Neuronal stem cell (in vitro differentiated cells): ENCODE measurements at places on chromosomes 12 and 14.
A peak's percentile ranks its signal among the peaks of the same experiment; 100 is the strongest.

DNA sequence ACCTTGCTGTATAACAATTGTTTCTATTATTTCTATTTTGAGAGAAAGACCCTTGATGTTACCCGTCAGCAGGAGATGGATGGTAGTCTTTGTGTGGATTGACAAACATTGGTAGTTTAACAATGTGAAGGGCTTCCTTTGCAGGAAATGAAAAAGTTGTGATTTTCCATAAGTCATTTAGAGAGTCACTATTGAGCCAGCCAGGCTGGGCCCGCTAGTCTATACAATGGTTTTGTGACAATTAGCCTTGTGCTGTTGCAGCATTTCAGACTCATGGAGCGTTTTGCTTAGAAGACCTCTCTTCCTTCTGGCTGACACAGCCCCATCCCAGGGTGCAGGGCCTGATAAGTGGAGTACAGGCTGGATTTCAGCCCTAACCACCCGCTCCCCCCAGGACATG, 18.3 kb upstream of the SLC38A2 start:
- no peak for DNase-seq

DNA sequence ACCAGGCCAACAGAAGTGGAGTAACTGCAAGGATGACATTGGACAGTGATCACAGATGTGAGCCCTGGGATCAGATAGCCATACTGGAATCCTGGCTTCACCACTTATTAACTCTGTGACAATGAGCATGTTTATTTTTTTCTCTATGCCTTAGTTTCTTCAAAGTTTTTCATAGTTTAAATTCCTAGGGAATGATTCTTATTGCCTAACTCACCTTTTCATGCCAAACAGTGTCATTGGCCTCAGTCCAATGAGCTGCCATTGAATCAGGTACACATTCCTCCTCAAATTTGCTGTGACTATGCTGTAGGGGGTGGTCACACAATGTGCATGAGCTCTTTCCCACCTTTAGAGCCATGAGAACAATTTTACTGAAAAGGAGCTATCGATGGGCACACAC, 342.3 kb downstream of the SYT1 start:
- no peak for DNase-seq

DNA sequence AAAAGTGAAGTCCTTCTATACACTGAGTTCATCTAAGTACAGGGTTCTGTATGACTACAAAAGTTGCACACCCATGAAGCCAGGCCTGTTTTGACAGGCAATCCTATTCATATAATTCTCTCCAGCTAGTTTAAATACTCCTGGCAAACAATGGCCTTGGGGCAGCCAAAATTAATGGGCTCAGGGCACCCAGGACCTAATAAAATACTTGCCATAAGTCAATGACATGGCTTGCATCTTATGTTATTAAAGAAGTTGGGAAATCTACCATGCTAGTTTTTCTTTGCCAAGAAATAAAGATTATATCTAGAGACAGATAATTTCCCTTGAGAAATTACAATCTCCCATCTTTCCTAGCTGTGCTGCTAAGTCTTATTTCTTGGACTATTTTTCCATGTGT, 11.1 kb upstream of the TMTC1 start:
- DNase-seq: no peak

GRCh38 chr12:90331262-90331661, 622.6 kb upstream of the ATP2B1 start:
- DNase-seq: no peak

DNA sequence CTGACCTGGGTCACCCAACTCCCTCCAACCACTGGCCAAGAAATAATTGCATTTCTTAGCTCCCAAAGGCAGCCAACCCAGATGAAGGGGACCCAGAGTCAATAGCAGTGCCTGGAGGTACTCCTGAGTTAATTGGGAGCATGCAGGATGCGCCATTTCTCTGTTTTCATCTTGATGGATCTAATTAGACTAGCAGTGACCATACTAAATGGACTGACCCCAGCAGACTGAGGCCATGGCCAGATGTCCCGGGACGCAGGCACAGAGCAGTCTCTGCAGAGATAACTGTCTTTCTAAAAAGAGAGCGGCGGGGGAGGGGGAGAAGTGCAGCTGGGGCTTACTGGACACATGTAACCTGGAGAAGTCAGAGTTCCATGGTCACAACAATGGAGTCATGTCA, 53.2 kb upstream of the CMKLR1 start:
- DNase-seq: no peak

GRCh38 chr12:70353780-70354660, 12.1 kb upstream of the KCNMB4 start:
- no peak for DNase-seq

GRCh38 chr12:100553936-100554335, 19.5 kb upstream of the GAS2L3 start:
- DNase-seq: no peak

DNA sequence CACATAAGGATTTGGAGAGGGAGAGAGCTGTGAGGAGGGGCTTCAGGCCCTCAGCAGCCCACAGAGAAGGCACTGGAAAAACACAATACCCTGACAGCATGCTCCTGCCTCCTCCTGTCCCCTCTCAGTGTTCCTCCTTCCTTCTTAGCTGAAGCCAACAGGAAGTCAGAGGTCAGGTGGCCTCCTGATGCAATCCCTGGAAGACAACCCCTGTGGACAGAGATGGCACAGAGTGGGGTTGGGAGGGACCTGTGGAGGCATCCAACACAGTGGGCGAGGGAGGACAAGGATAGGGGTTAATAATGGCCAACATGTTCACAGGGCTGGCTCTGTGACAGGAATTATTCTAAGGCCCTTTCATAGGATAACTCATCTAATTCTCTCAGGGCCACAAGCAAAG, 15.4 kb upstream of the IFI27L2 start:
- no peak for DNase-seq

GRCh38 chr12:29032446-29032845, 116.6 kb upstream of the FAR2 start:
- no peak for DNase-seq

DNA sequence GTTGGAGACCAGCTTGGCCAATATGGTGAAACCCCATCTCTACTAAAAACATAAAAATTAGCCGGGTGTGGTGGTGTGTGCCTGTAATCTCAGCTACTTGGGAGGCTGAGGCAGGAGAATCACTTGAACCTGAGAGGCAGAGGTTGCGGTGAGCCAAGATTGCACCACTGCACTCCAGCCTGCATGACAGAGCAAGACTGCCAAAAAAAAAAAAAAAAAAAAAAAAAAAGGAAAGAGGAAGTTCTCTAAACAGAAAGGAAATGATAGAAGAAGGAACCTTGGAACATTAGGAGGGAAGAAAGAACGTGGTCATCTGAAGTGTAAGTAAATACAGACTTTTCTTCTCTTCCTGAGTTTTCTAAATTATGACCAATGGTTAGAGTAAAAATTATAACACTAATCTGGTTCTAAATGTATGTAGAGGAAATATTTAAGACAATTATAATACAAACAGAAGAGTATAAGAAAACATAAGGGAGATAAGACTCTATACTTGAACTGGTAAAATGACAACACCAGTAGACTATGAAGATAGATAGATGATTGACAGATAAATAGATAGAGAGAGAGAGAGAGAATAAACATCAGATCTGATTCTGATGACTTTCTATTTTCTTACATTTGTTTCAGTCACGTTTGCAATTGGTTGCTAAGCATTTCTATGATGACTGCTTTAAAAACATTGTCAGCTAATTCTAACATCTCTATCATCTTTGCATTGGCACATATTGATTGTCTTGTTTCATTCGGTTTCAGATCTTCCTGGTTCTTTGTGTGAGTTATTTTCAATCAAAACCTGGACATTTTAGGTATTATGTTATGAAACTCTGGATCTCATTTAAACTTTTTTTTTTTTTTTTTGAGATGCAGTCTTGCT, 12.9 kb upstream of the CORO1C start:
- no peak for DNase-seq

- no peak for DNase-seq
Observed at GRCh38 chr12:40181490-40181889, 43.3 kb upstream of the LRRK2 start.

DNA sequence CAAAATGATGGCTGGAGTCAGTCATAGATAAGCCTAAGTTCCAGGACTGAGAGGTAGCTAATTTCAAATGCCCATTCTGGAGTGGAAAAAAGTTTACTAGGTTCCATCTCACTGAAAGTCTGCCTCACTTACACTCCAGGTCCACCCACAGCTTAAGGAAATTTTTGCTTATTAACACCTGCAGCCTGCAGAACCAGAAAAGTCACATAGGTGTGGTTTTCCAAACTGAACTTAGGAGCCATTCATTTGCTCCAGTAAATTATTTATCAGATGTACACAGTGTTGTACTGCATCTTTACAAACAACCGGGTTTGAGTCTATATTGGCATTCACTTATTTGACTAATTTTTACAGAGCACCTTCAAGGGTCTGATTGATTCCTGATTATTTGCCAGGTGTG, 157.4 kb upstream of the ARID2 start:
- no peak for DNase-seq

DNA sequence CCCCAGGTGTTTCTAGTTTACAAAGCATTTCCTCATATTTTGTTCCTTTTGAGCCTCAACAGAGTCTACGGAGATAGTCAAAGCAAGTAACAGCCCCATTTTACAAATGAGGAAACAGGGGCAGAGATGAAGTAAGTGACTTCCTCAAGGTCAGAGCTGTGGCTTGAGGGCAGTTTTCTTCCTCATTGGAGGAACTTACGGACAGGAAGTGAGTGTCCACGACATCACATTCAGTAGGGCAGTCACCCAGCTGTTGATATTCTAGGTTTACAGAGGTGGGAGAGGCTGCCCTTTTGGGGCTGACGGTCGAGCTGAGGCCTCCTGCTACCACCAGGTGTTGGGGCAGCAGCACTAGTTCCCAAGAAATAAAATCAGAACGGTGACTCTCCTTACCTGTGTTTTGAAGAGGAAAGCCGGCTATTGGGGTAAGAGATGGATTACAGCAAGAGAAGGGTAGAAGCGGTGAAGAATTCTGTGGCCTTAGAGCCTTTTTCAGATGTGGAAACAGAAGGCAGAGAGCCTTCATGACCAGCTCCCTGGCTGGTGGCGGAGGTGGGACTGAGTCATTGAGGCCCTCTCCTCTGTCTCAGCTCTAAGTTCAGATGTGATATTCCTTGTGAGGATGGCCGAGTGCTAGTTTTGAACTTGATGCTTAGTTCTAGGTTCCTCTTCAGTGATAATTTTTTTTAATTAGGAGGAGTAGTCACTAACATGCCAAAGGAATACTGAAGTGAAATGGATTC, 41.7 kb downstream of the SUSD6 start:
- DNase-seq: no peak

DNA sequence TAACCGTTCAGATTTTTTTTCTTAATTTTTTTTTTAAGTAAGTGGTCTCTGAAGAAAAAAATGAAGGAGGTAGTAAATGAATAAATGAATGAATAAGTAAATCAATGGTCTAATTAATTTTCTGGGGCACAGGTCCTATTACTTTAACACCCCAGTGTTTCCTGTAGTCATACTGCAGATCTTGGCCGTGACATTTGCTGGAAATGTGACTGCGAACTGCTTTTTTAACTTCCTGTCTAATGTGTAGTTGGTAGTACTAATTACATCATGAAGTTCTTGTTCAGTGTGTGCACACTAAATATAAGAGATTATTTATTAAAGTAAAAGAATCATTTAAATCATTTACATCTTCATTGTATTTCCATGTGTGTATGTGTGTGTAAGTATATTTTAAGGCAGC, 45.4 kb downstream of the AEBP2 start:
- DNase-seq: no peak

GRCh38 chr14:100830681-100831080, 4.8 kb downstream of the MEG3 start:
- DNase-seq: peak; percentile 98

DNA sequence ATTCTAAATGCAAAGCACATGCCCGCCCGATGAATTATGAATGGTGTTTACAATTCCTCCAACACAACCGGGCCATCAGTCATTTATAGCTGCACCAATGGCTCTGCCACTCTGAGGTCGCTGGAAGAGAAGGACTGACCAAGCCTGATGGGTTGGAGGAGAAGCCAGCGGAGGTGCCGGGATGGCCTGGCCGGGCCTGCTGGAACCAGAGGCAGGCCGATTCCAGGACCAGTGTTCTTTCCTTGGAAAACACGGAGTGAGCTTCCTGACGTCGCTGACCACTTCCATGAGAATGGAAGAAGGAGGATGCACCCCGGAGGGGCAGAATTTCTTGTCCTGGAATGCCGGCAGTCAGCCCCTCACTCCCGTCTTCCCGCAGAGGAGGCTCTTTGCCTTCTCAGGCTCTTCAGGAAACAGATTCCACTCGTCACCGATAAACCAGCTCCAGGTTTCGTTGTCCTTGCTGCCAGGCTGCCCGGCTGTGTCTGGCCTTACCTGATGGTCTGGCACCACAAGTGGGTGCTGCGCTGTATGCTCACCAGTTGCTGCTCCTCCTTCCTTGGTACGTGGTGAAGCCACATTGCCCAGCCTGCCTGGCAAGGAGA, 358.5 kb upstream of the SFSWAP start:
- DNase-seq: no peak

DNA sequence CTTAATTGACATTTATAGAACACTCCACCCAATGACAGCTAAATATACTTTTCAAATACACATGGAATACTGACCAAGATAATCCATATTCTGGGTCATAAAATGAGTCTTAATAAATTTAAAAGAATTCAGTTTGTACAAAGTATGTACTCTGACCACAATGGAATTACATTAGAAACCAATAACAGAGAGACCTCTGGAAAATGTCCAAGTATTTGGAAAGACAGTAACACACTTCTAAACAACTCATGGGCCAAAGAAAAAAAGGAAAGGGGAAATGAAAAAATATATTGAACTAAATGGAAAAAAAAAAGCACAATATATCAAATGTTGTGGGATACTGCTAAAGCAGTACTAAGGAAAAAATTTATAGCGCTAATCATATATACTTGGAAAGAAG, 52.0 kb downstream of the CRACR2A start:
- DNase-seq: no peak

- DNase-seq: no peak
Observed at GRCh38 chr14:59664741-59665140, 88.1 kb upstream of the CCDC175 start.

- DNase-seq: no peak
Observed at GRCh38 chr12:13090054-13090453, 13.4 kb downstream of the GSG1 start.

GRCh38 chr12:53145383-53146260, 34.9 kb upstream of the ZNF740 start:
- DNase-seq: no peak

DNA sequence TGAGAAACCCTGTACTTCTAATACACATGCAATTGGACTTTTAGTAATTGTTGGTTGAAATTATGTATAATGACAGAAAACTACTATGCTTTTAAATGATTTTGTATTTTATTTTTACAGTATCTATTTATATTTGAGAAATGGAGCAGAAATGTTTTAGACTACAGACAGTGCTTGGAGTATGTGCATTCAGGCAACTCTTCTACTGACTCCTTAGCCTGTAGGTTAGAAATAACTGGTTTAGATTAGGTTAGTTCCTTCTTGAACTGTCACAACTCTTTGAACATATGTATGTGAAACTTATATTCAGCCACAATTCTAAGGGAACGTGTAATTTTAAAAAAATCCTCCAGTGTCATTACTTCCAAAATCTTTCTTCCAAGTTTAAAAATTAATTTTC, 1.7 kb downstream of the FGFR1OP2 start:
- DNase-seq: no peak

- no peak for DNase-seq
Observed at GRCh38 chr12:97568336-97569180, 106.0 kb downstream of the RMST start.
